ENCODE measurements at places on chromosomes 7 and 10.

DNA sequence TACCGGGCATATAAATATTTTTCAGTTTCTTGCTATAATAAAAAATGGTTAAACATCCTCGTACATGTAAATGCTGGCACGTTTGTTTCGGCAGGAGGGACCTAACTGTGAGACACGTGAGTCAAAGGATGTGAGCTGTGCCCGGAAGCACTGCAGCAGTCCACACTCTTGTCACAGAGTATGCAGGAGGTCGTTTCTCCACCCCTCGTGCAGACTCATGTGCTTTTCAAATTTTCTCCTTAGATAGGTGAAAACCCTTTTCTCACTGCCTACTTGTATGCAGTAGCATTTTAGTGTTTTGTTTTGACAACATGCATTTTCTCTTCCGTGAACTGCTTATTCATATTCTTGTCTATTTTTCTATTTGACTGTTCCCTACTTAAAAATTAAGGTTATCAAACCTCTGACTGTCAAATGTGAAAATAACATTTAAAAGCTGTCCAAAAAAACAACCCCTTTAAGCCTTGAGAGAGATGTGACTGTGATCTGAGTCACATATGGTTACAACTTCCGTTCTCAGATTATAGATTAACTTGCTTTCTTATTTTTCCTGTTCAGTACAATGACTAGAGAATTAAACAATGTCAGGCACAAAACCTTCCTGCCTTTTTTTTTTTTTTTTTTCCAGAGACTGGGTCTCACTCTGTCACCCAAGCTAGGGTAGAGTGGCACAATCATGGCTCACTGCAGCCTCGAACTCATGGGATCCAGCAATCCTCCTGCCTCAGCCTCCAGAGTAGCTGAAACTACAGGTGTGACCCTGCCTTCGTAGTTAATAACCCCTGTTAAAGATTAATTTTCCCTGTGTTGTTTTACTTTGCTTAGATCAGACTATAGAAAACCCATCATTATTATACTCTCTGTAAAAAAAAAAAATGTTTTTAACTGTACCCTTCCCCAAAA lies 45.1 kb downstream of the DPY19L1 start:
- DNase-seq: no peak

GRCh38 chr7:128065872-128066271 lies 34.6 kb upstream of the LRRC4 start:
- DNase-seq: no peak

DNA sequence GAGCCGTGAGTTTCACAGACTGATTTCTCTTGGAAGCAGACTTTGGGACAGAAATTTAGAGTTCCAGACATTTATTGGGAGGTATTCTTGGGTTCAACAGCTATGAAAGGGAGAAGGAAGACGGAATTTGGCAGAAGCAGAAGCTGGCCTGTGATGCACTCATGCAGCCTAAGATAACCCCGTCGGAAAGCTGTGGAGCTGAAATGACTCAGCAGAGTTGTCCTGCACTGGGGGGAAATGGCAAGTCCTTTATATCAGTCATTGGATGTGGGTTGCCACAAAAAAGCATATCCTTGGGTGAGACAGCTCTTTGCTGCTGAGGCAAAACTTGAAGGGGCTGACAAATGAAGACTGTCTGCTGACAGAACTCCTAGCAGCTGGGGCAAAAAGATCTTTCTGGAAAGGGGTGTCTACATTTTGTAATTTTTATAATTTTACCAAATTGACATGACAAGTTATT lies 11.5 kb upstream of the MICU1 start:
- DNase-seq: no peak

DNA sequence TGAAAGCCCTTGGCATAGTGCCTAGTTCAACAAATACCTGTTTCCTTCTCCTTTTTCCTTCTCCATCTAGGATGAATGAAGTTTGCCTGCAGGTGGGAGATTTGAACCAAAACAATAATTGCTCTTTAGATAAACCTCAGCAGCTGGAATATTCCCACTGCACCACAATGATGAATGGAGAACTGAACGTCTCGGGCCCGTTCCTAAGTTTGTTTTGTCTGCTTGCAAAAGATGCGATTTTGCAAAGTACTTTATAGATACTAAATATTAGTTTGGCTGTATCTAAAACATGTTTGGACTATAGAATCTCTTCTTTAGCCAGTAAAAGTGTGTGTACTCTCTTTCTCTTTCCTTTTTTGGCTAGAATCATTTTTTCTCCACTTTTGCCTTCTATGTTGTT lies 75.8 kb upstream of the BMPER start:
- no peak for DNase-seq

DNA sequence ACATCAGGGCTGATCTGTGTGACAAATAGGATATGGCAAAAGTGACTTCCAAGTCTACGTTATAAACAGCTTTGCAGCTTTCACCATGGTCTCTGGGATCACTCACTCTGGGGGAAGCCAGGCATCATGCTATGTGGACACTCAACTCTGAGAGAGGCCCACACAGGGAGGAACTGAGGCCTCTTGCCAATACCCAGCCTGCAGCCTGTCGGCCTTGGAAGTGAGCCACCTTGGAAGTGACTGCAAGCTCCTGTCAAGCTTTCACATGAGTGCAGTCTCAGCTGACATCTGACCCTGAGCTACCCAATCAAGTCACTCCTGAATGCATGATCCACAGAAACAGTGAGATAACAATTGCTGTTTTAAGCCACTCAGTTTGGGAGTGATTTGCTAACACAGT lies 56.5 kb downstream of the MMRN2 start:
- no peak for DNase-seq

GRCh38 chr10:102397222-102398171 lies 2.0 kb downstream of the NFKB2 start:
- no peak for DNase-seq

Data from endothelial cell (in vitro differentiated cells).